B cell (primary cell): ENCODE measurements at places on chromosomes 12 and 14. TPM values are rescaled to one million over a fixed set of nuclear protein-coding genes. Genes with fewer than 3 reads are reported as not detected.

LRRK2 gene
- total RNA-seq: 56.5 and 60.2 TPM in 2 replicates

LHX5 gene
- total RNA-seq: not detected in 2 replicates

SLIRP gene
- 30.6 and 33.8 TPM in 2 replicates for total RNA-seq

PLXNC1 gene
- total RNA-seq: 33.6 and 35.2 TPM in 2 replicates

ABCC9 gene
- total RNA-seq: not detected in 2 replicates

IL23A gene
- total RNA-seq: 18.5 and 20.5 TPM in 2 replicates

XPOT gene
- 48.8 and 56.1 TPM in 2 replicates for total RNA-seq

C12orf54 gene
- total RNA-seq: not detected in 2 replicates

FLVCR2 gene
- 1.3 and 1.6 TPM in 2 replicates for total RNA-seq

SLC25A21 gene
- not detected in 2 replicates for total RNA-seq

MGST1 gene
- total RNA-seq: not detected in 2 replicates

IKZF4 gene
- total RNA-seq: 7.6 and 8.9 TPM in 2 replicates

DLK1 gene
- not detected in 2 replicates for total RNA-seq

TEDC1 gene
- total RNA-seq: 22.2 and 25.9 TPM in 2 replicates

TMEM229B gene
- total RNA-seq: 4.2 and 6.9 TPM in 2 replicates

CLEC7A gene
- total RNA-seq: 0.67 and 0.90 TPM in 2 replicates

CDC42BPB gene
- 52.5 and 59.2 TPM in 2 replicates for total RNA-seq

ABHD12B gene
- not detected in 2 replicates for total RNA-seq

RAD51AP1 gene
- 3.4 and 4.6 TPM in 2 replicates for total RNA-seq

GLI1 gene
- 3.9 and 4.1 TPM in 2 replicates for total RNA-seq

NOS1 gene
- total RNA-seq: not detected in 2 replicates

EML1 gene
- total RNA-seq: not detected in 2 replicates

DUSP16 gene
- total RNA-seq: 5.6 and 5.9 TPM in 2 replicates

AICDA gene
- 0.94 and 0.95 TPM in 2 replicates for total RNA-seq

RIMKLB gene
- total RNA-seq: 54.2 and 64.1 TPM in 2 replicates

HOXC10 gene
- not detected in 2 replicates for total RNA-seq

KCNC2 gene
- total RNA-seq: not detected in 2 replicates

FOXA1 gene
- not detected in 2 replicates for total RNA-seq
